GM12892 (cell line): ENCODE measurements at places on chromosomes 4 and X.

GRCh38 chr4:17958181-17958580 is 63.4 kb downstream of the LCORL start:
- DNase-seq = no peak

DNA sequence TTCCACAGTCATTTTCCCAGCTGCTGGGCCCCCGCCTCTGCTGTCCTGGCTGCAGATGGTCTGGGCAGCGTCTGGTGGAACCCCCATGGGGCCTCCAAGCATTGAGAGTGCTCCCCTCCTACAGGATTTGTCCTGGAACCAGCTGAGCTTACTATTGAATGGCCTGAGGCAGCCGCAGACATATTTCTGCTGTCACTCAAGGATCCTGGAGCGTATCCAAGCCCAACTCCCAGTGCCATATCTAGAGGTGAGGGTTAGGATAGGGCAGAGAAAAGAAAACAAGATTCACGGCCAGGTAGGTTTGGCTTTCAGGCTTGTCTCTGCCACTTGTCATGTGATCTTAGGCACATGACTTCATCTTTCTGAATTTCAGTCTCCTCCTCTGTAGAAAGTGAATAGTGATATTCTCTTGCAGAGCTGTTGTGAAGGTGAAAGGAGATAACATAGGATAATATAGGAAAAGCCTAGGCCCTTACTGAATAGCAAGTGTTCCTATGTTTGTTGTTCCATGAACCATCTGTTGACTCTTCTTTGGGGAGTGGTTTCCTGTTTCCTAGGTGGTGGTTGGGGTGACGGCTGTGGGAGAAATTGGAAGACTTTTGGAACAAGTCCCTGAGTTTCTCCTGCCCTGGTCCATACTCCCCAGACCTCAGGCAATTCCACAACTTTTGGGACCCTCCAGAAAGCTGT is 52.3 kb downstream of the SEPSECS start:
- no peak for DNase-seq

- DNase-seq = no peak
Measured at GRCh38 chr4:151656058-151656457, 104.7 kb downstream of the GATB start.

DNA sequence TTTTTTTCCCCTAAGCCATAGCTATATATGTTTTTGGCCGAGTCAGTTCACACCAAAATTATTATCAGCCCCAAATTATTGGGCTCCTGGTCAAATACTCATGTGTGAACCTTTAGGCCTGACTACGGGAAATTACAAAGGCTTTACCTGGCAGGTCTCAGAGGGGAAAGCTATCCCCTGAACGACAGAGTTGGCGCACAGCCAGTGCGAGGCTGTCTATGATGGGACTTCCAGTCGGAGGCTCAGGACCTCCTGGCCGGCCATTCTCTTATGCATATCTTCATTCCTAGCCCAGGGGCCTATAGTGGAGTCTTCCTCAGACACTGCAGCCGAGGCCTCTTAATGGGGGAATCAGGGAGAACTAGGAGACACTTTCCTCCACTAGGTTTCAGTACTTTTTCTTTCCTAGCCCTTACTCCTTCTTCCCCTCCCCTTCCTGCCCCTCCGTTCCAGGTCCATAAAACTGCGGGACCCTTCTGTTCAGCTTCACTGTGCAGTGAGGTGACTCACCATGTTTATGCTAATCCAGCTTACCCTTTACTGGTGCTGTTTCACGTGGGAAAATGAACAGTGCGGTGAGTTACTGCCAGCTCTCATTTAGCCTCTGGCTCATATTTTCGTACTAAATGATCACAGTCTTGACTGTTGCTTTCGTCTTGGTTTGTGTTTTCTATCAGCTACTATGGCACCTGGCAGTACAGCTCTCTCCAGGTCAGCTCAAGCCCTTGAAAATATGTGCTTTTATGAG is 533.9 kb downstream of the FSTL5 start:
- no peak for DNase-seq

GRCh38 chrX:44935640-44936039 is 62.7 kb downstream of the KDM6A start:
- no peak for DNase-seq

DNA sequence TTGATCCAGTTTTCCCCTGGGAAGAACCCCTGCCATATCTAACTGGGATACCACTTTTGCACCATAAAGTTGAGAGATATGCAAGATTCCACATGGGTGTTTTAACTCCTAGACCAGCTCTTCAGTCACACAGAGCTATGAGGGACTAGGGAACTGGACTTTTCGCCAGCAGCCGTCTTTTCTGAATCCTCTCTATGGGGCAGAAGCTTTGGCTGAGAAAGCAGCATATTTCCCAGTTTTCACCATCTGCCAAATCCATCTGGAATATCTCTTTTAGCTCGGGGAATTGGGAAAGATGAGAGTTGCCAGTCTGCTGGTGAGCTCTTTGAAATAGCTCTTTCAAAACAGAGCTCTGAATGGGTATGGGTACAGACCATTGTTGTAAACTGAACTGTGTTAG is 20.9 kb downstream of the APOOL start:
- no peak for DNase-seq

- no peak for DNase-seq
Measured at GRCh38 chr4:150039274-150040127, 38.7 kb upstream of the DCLK2 start.

DNA sequence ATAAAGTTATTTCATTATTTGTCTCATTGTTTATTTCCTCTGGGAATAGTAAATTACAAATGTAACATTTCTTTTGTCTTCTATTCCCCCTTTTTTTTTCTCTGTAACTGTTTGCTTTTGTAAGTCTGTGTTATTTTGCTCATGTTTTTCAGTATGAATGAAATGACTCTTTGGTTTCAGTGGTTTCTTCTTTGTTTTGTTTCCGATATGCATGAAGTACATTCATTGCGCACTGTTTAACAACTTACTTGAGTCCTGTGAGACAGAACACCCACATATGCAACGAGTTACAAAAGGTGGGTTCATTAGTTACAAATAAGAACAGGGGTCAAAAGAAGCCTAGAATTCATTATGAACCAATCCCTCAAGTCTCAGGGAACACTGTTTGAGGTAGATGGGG is 175.0 kb upstream of the UGT8 start:
- no peak for DNase-seq

DNA sequence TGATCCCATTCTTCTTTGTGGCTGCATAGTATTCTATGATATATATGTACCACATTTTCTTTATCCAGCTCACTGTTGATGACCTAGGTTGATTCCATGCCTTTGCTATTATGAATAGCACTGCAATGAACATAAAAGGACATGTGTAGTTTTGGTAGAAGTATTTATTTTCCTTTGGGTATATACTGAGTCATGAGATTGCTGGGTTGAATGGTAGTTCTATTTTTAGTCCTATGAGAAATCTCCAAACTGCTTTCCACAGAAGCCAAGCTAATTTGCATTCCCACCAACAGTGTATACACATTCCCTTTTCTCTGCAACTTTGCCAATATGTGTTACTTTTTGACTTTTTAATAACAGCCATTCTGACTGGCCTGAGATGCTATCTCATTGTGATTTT is 278.3 kb downstream of the PCDH18 start:
- no peak for DNase-seq

GRCh38 chr4:139940600-139940999 is 213.4 kb downstream of the MAML3 start:
- DNase-seq = no peak

DNA sequence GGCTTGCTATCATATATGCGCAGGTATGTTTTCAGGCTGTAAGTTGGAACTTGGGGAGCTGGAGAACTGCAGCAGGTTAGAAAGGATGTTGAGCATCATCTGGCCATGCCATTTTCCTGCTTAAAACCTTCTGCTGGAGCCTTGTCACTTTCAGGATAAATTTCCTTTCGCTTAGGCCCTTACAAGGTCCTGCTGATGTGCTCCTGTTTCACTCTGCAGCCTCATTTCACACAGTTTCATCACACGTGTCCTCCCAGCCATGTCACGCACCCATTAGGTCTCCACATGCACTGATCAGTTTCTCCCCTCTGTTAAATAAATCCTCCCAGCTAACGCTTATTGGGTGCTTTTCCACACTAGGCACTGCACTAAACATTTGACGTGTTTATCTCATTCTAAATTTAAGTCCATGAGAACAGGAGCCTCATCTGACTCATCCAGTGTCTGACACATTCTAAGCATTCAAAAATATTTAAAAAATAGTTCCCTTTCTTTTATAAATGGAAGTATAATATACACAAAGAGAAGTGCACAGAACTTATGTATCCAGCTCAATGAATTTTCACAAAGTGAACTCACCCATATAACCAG is 14.5 kb downstream of the SOD3 start:
- no peak for DNase-seq

DNA sequence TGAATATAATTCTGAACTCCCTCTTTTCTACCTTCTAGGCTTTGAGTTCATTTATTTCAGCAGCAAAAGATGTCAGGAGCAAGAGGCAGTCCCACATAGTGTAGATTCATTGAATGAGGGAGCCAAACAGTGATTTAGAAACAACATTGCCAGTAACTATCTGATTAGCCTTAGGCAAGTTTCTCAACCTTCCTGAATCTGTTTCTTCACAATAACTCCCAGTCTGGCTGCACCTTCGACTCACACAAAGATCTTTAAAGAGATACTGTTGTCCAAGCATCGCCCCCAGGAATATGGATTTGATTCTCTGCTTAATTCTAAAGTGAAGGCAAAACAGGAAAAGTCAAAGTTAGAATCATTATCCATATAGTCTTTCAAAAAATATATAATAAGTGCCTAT is 1026.2 kb downstream of the DMD start:
- no peak for DNase-seq

- DNase-seq = no peak
Measured at GRCh38 chr4:114389070-114389685, 209.4 kb upstream of the UGT8 start.

DNA sequence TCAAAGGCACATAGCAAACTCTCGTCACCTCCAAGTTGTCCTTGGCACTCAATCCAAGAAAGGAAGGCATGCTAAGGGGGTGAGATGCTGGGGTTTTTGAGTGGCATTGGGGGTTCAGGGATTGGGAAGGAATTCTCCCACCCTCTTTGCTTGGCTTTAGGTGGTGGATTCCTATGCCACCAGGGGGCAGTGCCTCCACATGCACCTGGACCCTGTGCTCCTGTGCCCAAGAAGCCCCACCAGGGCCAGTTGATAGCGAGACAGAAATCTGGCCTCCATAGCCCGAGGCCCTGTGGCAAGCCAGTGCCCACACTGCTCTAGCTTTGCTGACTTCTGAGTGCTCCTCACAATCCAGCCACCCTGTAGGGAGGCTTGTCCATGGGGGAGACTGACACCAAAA is 2.0 kb upstream of the FATE1 start:
- DNase-seq = no peak

DNA sequence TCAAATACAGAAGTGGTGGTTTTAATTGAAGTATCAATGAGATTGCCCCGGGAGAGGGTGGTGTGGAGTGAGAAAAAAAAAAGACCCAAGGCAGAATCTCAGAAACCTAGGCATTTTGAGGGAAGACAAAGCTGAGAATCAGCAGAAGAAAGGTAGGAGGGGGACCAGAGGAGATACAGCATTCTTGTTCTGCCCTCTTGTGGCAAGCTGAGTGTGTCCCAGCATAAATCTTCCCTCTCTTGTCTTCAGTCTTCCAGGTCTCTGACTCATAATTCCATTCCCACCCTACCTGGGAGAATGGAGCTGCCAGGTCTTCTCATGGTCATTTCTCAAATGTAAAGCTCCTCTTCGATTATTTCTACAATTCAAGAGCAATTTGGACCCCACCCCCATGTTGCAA is 32.7 kb upstream of the MAGED1 start:
- DNase-seq = no peak

DNA sequence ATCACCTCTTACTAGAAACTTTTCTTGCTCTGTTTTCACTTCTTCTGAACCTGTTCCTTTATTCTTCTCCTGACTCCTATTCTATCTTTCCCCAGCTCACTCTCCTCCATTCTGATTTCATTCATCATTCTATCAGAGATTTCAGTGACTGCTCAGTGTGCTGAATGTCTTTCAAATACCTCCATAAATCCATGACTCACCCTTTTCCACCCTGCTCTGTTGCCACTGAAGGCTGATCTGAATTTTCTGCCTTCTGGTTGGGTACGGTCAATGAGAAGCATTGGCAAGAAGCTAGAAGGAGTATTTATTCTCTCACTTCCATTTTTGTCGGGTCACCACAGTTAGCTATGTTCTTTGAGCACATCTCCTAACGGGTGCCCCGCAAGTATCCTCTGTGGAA is 265.9 kb downstream of the CBLL2 start:
- no peak for DNase-seq

- DNase-seq = no peak
Measured at GRCh38 chr4:111923786-111924185, 221.5 kb upstream of the FAM241A start.
